ENCODE measurements at places on chromosomes 7 and 10.

GRCh38 chr7:44561481-44561880 is 12.2 kb downstream of the DDX56 start:
- no peak for DNase-seq

- no peak for DNase-seq
Observed at GRCh38 chr7:95817866-95818640, 45.7 kb downstream of the DYNC1I1 start.

DNA sequence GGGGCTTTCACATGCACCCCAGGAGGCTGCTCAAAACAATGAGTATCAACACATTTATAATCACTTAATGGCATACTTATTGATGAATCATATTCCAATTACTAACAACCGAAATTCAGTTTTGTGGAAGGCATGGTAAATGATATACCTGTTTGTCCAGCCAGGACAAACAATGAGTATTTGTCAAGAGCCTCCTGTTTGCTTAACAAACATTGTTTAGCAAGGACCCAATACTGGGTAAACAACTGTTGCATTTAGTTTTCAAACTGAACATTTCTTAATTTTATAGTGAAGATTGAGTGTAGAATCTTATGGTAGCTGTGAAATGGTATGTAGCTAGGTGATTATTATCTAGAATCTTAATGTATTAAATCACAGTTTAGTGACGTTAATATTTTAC is 473.7 kb downstream of the ATRNL1 start:
- no peak for DNase-seq

DNA sequence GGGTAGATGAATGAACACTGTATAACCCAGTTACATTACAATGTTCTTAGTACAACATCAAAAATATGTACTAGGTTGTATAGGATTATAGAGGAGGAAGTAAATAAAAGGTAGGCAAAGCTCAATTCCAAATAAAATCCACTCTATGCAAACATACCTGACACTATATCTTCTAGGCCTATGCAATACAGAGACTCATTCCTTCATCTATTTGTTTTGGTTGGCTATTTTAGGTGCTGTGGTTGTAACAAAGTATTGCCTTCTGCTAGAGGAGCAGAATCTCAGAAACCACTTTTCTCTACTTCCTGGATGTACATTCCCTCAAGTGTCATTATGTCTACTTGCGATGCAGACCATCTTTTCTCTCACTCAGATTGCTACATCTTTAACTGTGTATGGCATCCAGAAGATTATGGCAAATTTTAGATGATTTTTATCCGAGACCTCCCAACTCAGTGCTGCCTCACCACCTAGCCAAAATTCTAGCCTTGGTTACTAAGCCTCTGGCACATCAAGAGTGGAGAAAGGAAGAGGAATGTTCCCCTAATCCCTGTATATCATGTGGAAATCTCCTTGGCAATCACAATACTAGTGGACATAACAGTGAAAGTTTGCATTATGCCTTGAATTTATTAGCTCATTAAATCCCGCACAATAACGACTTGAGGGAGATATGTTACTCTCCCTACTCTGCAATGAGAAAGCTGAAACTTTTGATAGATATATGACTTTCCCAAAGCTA is 5.5 kb upstream of the TFPI2 start:
- DNase-seq = no peak

DNA sequence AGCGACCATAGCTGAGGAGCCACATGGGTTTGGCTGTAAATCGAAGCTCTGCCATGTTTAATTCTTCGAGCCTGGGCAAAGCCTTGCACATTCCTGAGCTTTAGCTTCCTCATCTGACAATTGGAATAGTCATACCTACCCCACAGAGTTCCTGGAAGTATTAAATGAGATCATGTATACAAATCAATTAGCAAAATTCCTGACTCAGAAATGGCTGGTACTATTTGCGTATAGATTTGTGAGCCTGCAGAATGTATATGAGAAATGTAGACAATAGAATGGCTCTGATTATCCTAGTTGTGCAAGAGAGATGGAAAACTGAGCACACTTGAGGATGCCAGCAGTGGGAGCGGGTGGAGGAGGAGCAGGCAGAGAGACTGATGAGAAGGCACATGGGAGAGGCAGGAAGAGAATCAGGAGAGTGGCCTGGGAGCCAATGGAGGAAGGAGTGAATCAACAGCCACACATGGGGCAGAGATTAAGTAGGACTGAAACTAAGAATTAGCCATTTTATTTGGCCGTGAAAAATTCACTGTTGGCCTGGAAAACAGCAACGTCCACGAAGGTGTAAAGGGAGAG is 128.0 kb upstream of the C1GALT1 start:
- DNase-seq = no peak

- no peak for DNase-seq
Observed at GRCh38 chr7:74606101-74606908, 51.2 kb upstream of the GTF2I start.
